ENCODE measurements at places on chromosomes 12 and 14. TPM values are rescaled to one million over a fixed set of nuclear protein-coding genes. Genes with fewer than 3 reads are reported as not detected.

- H3K27ac ChIP-seq: peak overlapping the region; percentile 25
- H3K27me3 ChIP-seq: no peaks in the 10 kb centered on the region
- DNase-seq: no peak
These were observed 3.3 kb downstream of the ACVR1B start for GRCh38 chr12:51954561-51955361.

- H3K4me1 ChIP-seq: peaks cover 4% of the 10 kb centered on the region
- H3K4me3 ChIP-seq: no peak overlapping the region
- H3K27me3 ChIP-seq: peaks cover 7% of the 10 kb centered on the region
- H3K36me3 ChIP-seq: no peaks in the 10 kb centered on the region
- no peak for DNase-seq
These were observed 3.9 kb upstream of the HSPA2 start for GRCh38 chr14:64536488-64537245.

- no peak overlapping the region for H3K4me3 ChIP-seq
- DNase-seq: no peak
- no peaks in the 10 kb centered on the region for H3K27me3 ChIP-seq
- no peaks in the 10 kb centered on the region for H3K4me1 ChIP-seq
These were observed 45.8 kb downstream of the GNS start for GRCh38 chr12:64713376-64713775.

GRCh38 chr14:64440494-64440893 is 24.8 kb upstream of the AKAP5 start:
- DNase-seq: no peak
- H3K27me3 ChIP-seq: no peaks in the 10 kb centered on the region
- H3K4me1 ChIP-seq: no peaks in the 10 kb centered on the region
- no peak overlapping the region for H3K27ac ChIP-seq

DNA sequence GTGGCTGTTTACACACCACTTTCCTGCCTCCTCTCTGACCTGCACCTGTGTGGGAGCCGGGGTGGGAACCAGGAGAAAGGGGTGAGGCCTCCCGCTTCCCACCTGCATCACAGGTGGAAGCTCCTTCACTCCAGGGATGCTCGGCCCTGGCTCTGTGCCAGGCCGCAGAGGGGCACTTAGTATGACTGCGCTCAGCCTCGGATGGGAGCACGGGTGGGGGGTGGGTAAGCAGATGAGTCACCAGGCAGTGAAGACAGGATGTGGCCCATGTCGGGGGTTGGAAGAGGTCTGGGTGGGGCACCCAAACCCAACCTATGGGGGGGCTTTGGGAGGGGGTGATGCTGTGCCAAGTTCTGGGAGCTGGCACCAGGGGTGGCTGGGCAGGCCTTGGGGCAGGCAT is 7.4 kb upstream of the CYP46A1 start:
- no peaks in the 10 kb centered on the region for H3K36me3 ChIP-seq
- H3K27me3 ChIP-seq: no peaks in the 10 kb centered on the region
- peak overlapping the region; percentile 62 for H3K27ac ChIP-seq
- no peaks in the 10 kb centered on the region for H3K4me1 ChIP-seq
- H3K4me3 ChIP-seq: no peak overlapping the region

DNA sequence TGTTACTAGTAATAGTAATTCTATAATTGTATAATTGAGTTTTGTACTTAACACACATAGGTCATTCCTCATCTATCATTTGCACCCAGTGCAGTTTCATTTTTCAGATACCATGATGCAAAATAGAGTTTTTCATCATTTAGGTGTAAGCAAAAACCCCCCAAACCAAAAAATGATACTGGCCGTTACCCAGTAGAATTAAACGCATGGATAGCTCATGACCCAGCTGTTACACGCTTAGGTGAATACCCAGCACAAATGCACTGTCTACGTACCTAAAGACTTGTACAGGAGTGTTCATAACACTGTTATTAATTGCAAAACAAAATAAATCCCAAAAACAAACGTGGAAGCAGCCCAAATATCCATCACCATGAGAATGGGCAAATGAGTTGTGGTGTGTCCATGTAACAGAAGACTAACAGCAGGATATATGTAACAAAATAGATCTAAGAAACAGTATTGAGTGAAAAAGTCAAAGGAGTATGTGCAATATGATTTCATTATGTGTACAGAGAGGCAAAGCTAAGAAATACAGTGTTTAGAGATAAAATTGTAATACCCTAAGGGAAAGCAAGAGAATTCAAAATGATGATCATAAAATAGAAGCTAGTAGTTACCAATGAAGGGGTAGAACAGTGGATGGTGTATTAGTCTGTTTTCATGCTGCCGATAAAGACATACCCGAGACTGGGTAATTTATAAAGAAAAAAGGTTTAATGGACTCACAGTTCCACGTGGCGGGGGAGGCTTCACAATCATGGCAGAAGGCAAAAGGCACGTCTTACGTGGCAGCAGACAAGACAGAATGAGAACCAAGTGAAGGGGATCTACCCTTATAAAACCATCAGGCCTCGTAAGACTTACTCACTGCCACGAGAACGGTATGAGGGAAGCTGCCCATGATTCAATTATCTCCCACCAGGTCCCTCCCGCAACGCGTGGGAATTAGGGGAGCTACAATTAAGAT is 49.8 kb downstream of the EID3 start:
- no peak overlapping the region for H3K27ac ChIP-seq
- no peaks in the 10 kb centered on the region for H3K27me3 ChIP-seq
- H3K4me3 ChIP-seq: no peak overlapping the region

GRCh38 chr14:20501346-20501745 is 4.0 kb upstream of the RNASE10 start:
- H3K4me3 ChIP-seq: no peak overlapping the region
- H3K36me3 ChIP-seq: no peaks in the 10 kb centered on the region
- no peak overlapping the region for H3K27ac ChIP-seq
- DNase-seq: no peak
- H3K4me1 ChIP-seq: peaks cover 5% of the 10 kb centered on the region
- no peaks in the 10 kb centered on the region for H3K27me3 ChIP-seq

GRCh38 chr12:12190087-12190809 is 76.6 kb downstream of the LRP6 start:
- no peak for DNase-seq
- no peaks in the 10 kb centered on the region for H3K4me1 ChIP-seq

- H3K4me3 ChIP-seq: no peak overlapping the region
- DNase-seq: no peak
- no peaks in the 10 kb centered on the region for H3K4me1 ChIP-seq
- H3K27me3 ChIP-seq: no peaks in the 10 kb centered on the region
- H3K27ac ChIP-seq: no peak overlapping the region
- no peaks in the 10 kb centered on the region for H3K36me3 ChIP-seq
These were observed 571.7 kb downstream of the DIO2 start for GRCh38 chr14:79639613-79640012.

DNA sequence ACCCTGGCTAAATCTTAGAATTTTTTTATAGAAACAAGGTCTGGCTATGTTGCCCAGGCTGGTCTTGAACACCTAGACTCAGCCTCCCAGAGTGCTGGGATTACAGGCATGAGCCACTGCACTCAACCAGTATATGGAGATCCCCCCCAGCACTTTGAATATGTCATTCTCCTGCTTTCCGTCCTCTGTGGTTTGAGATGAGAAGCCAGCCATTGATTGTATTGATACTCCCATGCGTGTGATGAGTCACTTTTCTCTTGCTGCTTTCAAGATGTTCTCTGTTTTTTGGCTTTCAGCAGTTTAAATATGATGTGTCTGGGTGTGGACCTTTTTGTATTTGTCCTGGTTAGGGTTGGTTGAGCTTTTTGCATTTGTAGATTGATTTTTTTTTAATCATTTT is 75.2 kb upstream of the DNM1L start:
- peaks cover 73% of the 10 kb centered on the region for H3K36me3 ChIP-seq
- no peak for DNase-seq
- H3K4me1 ChIP-seq: peaks cover 8% of the 10 kb centered on the region
- H3K27me3 ChIP-seq: no peaks in the 10 kb centered on the region
- H3K27ac ChIP-seq: no peak overlapping the region

DNA sequence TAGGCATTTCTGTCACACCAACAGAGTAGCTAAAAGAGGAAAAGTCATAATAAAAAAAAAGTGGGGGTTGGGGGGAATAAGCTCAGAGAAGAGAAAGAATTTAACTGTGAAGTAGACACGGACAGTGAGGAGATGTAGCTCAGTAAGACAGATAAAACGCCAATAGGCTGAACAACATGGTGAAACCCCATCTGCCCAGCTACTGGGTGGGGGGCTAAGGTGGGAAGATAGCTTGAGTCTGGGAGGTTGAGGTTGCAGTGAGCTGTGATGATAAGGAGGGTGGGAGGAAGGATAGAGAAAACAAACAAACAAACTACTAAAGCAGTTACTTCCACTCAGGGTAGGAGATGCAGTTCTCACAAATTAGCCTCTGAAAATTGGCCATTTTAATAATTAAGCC is 25.0 kb downstream of the HECTD4 start:
- no peak for DNase-seq
- no peak overlapping the region for H3K27ac ChIP-seq
- no peaks in the 10 kb centered on the region for H3K4me1 ChIP-seq
- no peak overlapping the region for H3K4me3 ChIP-seq
- no peaks in the 10 kb centered on the region for H3K27me3 ChIP-seq

- peaks cover 8% of the 10 kb centered on the region for H3K4me1 ChIP-seq
- H3K4me3 ChIP-seq: no peak overlapping the region
- no peaks in the 10 kb centered on the region for H3K27me3 ChIP-seq
- peak overlapping the region; percentile 14 for H3K27ac ChIP-seq
- DNase-seq: no peak
- no peaks in the 10 kb centered on the region for H3K36me3 ChIP-seq
These were observed 16.4 kb downstream of the NID2 start for GRCh38 chr14:52052288-52052943.

DNA sequence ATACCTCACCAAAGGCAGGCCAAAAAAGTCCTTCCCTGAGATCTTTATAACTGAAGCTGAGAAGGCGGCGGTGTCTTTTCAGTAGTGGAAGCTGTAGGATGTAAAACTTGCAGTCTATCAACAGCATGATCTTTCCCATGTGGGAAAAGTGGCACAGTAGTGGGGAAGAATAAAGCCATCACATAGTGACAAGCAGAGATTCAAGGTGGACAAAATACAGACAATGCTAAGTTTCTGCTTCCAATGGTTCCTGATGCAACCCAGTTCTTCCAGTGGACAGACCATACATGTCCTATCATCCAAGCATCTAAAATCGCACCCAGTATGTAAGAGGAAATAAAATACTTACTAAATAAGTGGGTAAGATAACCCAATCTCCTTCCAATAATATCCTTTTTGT is 4.1 kb downstream of the RPS6KA5 start:
- no peaks in the 10 kb centered on the region for H3K36me3 ChIP-seq
- no peaks in the 10 kb centered on the region for H3K27me3 ChIP-seq
- no peak for DNase-seq
- H3K4me3 ChIP-seq: no peak overlapping the region
- no peak overlapping the region for H3K27ac ChIP-seq
- H3K4me1 ChIP-seq: peaks cover 16% of the 10 kb centered on the region

- H3K27ac ChIP-seq: no peak overlapping the region
- H3K4me3 ChIP-seq: no peak overlapping the region
- no peaks in the 10 kb centered on the region for H3K27me3 ChIP-seq
These were observed 8.5 kb downstream of the MYH6 start for GRCh38 chr14:23399591-23399990.

GRCh38 chr12:14999695-15000365 is 27.0 kb downstream of the PDE6H start:
- DNase-seq: no peak
- H3K36me3 ChIP-seq: no peaks in the 10 kb centered on the region
- H3K4me3 ChIP-seq: no peak overlapping the region
- H3K4me1 ChIP-seq: peaks cover 19% of the 10 kb centered on the region

DNA sequence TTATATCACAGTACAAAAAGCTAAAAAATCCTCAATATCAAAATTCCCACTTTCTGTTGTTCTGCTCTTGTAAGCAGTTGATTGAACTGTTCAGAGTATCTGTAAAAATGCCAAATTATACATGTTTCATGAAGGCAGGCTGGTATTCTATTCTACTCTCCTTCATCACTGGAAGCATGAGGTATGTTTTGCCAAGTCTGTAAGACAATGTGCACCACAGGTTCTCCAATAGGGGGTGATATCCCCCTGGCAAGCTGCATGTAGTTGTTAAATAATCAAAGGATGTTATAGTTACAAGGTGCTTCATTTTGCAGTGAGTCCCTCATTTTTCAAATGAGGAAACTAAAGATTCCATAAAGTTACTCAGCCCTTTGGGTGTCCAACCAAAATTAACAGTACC is 15.1 kb upstream of the NEK9 start:
- peaks cover 22% of the 10 kb centered on the region for H3K36me3 ChIP-seq
- no peak overlapping the region for H3K4me3 ChIP-seq
- no peak overlapping the region for H3K27ac ChIP-seq
- peaks cover 88% of the 10 kb centered on the region for H3K4me1 ChIP-seq
- H3K27me3 ChIP-seq: no peaks in the 10 kb centered on the region

- no peaks in the 10 kb centered on the region for H3K36me3 ChIP-seq
- no peak overlapping the region for H3K4me3 ChIP-seq
- H3K4me1 ChIP-seq: no peaks in the 10 kb centered on the region
- H3K27me3 ChIP-seq: peaks cover 8% of the 10 kb centered on the region
- no peak overlapping the region for H3K27ac ChIP-seq
These were observed 6.0 kb downstream of the KRT2 start for GRCh38 chr12:52645982-52646381.

GRCh38 chr12:87953256-87953860 is 75.8 kb downstream of the C12orf50 start:
- no peaks in the 10 kb centered on the region for H3K36me3 ChIP-seq
- H3K27me3 ChIP-seq: no peaks in the 10 kb centered on the region
- no peak for DNase-seq
- H3K27ac ChIP-seq: no peak overlapping the region

DNA sequence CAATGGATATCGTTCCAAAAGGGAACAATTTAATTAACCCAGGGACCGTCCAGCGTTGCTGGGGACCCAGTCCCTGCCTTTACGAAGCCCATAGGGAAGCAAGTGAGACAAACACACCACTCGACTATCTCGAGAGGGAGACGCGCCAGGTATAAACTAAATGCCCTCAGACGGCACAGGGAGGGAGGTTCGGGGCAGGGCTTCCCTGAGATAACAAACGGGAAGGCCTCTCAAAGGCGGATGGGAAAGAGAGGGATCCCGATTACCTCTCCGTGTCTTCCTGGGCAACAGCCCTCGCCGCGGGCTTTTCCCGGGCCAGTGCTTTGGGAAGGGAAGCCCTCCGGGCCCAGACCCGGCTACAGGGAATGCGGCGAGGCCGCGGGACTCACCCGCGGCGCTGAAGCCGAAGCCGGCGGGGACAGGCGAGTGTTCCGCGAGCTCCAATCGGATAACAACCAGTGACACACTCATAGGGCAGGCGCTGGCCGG is 390 bp downstream of the BRAP start:
- peaks cover 31% of the 10 kb centered on the region for H3K36me3 ChIP-seq
- H3K27me3 ChIP-seq: no peaks in the 10 kb centered on the region
- H3K27ac ChIP-seq: peak overlapping the region; percentile 90
- H3K4me3 ChIP-seq: peak overlapping the region; percentile 94
- peak; percentile 46 for DNase-seq

Gene TMEM63C
- total RNA-seq: 0.27 TPM

Gene P2RX2
- total RNA-seq: 0.56 TPM

Gene MAP3K9
- total RNA-seq: 9.4 TPM

Gene TOMM20L
- total RNA-seq: not detected

Gene DNAL1
- 14.7 TPM for total RNA-seq

Gene ADCY4
- 42.7 TPM for total RNA-seq

Gene FGF23
- total RNA-seq: not detected

Gene GLIPR1L1
- not detected for total RNA-seq

Gene MANSC4
- total RNA-seq: not detected

Gene LTA4H
- 567 TPM for total RNA-seq
